Retina (tissue), 1 donor: ENCODE measurements at places on chromosomes 16 and 17.

DNA sequence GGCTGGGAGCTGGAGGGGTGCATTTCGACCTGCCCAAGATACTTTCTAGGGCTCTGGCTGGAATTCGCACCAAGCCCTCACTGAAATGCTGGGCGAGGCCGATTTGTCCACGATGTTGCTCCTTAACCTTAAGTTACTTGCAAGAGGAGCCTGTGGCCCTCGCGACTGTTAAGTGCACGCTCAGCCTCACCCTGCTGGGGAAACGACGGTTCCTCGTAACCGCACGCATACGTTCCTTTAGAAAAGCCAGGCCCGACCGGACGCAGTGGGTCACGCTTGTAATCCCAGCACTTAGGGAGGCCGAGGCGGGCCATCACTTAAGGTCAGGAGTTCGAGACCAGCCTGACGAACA lies 607 bp upstream of the NCOR1 start:
- no peak for DNase-seq

DNA sequence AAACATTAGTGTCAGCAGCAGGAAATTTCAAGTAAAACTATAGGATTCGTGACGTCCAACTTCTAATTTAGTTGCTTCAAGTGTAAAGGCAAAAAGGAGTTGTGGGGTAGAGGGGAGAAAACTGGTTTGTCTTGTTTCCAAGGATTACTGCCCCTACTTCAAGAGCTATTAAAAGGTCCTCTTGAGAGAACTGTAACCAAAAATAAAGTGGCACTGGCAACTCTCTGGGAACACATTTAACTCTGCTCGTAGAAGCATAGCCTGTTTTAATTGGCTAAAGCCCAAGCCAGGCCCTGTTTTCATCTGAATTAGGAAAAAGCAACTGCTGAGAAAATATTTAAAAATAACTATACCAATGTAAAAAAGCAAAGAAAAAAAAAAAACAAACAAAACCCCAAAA lies 51.8 kb upstream of the AKAP1 start:
- DNase-seq, result no peak

GRCh38 chr16:68987734-68988457 lies 117.6 kb upstream of the HAS3 start:
- DNase-seq, result peak; percentile 8

GRCh38 chr17:38464723-38465390 lies 36.6 kb downstream of the ARHGAP23 start:
- DNase-seq, result peak; percentile 83

- DNase-seq, result no peak
Observed at GRCh38 chr17:36544044-36544306, 744 bp upstream of the GGNBP2 start.

GRCh38 chr16:2467528-2468232 lies 3.4 kb upstream of the NTN3 start:
- DNase-seq, result peak; percentile 79

DNA sequence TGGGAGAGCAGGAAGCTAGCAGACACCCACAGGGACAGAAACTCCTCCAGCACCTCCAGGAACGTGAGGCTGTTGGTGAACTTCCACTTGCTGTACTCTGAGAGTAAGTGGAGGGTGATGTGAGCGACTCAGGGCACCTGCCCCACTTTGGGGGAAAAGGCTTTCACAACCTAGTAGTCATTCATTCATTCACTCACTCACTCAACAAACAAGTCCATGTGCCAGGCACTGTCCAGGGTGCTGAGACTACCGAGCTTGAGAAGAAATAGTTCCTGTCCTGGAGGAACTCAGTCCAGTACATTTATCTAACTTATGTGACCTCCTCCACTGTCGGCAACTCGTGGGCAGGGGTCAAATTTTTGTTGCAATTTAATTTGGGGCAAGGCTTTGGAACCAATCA lies 26.6 kb downstream of the LGALS9 start:
- no peak for DNase-seq

DNA sequence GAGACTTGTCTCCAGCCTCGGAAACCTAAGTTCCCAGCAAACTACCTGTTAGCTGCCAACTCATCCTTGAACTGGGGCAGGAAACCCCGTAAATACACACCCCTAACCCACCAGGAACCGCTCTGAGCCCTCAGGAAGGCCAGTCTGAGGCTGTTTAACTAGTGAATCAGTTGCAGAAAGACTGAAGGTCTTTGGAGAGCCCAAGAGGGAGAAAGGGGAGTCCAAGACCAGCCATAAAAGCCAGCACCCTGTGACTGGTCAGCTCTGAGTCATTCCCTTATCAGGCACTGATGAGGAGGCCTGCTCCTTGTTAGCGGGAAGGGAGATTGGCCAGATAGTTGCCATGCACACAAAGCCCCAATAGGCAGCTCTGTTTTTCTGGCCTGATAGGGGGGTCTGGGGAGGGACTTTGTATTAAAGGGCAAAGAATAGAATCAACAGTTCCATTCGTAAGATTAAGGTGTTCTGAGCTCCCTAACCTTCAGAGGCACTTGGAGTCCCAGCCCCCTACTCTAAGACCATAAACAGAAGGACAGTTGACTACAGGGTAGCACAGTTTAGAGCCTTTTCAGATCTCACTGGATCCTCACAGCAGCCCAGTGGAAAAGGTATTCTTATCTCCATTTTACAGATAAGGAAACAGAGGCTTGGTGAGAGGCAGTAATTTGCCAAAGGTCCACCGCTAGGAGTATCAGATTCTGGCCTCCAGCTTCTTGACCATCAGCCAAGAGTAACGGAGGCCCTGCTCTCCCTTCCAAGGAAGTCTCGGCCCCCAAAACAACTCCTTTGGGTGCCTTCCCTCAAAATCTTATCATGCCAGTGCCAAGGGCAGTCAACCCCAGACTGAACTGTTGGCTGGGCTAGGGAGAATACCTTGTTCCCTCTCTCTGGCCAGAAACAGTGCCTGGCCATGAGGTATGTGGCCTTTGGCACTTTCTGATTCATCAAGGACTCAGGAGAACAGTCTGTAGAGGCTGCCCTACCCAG lies 2.2 kb upstream of the KRT19 start:
- DNase-seq, result no peak

- DNase-seq, result no peak
Observed at GRCh38 chr16:68993456-68993855, 112.0 kb upstream of the HAS3 start.

- DNase-seq, result no peak
Observed at GRCh38 chr16:24713379-24713778, 16.1 kb upstream of the TNRC6A start.

DNA sequence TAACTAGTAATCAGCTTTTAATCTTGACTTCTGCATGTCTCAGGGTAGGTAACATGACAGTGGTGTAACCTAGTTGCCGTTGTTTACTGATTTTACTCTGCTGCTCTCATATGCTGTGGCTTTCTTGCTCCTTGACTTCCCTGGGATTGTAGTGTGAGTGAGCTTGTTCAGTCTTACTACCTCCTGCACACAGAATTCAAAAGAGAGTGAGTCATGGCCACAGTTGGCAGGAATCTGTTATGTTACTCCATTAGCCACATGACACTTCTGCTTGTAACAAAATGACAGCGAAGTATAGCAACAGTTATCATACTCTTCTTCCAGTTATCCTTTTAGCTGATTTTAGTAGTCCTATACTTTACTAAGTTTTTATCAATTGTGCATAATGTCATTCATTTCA lies 18.8 kb downstream of the TNRC6A start:
- DNase-seq, result no peak

DNA sequence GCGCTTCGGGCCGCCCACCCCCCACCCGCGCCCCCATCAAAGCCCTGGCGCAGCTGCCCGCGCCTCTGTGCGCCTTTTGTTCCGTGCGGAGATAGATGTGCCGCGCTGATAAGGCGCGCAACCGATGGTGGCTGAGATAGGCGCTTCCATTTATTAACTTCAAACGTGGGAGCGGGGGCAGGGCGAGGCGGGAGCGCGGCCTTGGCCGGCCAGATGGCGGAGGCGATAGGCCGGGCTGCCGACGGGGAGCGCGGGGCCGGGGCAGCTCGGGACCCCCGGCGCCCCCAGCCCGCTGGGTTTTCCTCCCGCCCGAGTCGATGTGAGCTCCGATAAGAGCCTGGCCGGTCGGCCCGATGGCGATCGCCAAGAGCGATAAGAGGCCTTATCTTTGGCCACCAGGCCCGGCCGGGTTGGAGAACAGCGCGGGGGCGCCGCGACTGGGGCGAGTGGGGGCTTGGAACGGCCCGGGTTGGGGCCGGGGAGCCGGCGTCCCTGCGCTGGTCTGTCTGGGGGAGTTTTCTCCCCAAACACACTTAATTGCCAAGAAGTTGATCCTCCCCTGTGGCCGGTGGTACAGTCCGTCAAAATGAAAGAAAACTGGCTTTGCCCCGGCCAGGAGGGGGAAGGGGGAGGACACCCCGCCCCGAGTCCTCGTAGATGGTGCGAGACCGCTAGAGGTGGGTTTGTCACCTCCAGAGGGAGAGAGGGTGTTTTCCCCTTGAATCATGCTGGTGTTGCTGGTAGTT lies 2.7 kb downstream of the ZFPM1 start:
- DNase-seq, result peak; percentile 80

GRCh38 chr17:16925461-16926060 lies 46.4 kb downstream of the TNFRSF13B start:
- no peak for DNase-seq

GRCh38 chr17:74070998-74071679 lies 132.3 kb upstream of the RPL38 start:
- no peak for DNase-seq

DNA sequence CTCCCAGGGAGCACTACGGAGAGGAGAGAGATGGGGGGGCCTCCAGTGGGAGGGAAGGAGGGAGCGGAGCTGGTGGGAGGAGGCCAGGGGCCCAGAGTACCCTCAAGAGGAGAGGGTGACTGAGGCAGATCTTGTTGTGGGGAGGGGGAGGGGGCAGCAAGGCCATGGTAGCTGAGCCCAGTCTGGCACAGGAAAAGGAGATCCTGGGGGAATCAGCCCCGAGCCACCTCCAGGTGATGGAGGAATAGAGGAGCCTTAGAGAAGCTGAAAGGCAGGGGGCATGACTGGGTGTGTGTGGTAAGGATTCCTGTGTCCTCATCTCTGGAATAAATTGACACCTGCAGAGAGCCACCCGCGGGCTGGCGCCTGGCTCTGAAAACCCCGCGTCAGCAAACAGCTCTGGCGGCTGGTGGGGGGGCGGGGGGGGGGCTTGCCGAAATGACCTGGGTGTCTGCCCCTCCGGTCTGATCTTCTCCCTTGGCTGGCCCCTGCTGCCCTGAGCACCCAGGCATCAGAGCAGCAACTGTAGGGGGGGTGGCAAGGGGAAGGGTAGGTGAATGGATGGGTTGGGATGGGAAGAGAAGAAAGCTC lies 1.3 kb upstream of the NLGN2 start:
- DNase-seq, result peak; percentile 49

DNA sequence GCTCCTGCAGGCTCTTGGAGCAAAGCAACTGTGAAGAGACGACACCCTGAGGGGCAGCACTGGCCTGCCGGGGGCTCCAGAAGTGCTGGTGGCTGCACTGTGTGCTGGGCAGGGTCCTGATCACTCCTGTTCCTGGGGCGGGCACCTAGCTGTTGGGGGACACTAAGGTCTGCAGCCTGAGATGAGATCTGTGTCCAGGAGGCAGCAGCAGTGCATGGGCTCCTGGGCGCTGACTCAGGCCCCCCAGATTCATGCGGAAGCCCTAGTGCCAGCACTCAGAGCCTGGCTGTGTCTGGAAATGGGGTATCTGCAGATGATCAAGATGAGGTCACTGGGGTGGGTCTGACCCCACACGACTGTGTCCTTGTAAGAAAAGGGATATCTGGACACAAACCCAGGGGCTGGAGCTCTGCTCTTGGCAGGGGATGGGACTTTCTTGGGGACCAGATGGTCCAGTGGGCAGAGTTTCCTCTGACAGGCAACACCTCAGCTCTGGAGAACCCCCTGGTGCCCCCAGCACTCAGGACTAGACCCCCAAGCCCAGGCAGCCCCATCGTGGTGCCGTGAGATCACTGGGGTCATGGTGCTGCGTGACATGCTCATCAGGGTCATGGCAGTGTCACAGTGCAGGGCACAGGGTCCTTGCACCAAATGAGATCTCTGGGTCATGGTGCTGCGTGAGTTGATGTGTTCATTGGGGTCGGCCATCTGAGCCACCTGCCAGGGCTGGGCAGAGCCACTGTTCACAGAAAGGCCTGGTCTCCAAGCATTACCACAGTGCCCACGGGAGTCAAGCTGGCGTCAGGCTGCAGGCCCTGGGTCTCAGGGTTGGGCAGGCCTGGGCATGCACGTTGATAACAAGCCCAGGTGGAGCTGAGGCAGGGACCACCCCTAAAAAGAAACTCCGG lies 9.5 kb downstream of the FAAP100 start:
- DNase-seq, result peak; percentile 8

DNA sequence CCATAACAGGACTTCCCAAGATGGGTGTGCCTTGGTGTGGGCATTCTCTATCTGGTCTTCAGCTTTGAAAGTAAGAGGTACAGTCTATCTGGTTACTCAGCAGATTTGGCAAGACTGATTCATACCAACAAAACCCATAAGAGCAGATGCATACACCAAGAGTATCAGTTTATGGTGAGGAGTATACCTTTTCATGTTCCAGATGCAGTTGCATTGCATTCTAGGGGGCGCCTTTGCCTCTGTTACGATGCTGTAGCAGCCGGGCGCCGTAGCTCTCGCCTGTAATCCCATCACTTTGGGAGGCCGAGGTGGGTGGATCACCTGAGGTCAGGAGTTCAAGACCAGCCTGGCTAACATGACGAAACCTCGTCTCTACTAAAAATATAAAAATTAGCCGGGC lies 31.1 kb upstream of the CARMIL2 start:
- DNase-seq, result no peak

GRCh38 chr16:66273053-66273452 lies 93.4 kb upstream of the CDH5 start:
- no peak for DNase-seq

DNA sequence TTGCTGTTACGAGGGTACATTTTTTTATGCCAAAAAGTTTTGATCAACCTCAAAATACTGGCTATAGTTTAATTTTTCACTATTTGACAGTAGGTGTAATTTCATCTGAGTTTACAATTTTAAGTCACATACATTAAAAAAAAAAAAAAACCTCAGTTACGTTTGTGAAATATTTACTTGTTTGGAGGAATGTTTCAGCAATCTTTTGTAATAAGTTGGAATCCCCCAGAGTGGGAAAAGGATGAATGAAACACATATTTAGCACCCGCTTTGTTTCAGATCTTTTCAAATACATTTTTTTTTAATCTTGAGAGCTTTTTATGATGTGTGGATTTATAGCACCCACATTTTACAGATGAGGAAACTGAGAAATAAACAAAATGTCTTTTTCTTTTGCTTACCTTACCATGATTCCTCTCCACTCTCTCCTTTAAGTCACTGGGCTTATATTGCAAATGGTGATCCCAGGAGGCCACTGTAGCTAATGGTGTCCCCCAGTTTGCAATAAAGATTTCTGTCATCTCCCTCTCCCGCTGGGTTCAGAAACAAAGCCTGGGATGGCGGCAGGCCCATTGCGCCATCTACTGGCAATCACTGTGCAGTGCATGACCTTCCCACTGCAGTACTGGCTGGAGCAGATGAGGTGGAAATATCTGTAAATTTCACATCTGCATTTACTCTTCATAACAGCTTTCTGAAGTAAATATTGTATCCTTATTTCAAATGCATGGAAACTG lies 27.7 kb downstream of the TBC1D3B start:
- peak; percentile 88 for DNase-seq
